ENCODE measurements at places on chromosomes 3 and 15.

DNA sequence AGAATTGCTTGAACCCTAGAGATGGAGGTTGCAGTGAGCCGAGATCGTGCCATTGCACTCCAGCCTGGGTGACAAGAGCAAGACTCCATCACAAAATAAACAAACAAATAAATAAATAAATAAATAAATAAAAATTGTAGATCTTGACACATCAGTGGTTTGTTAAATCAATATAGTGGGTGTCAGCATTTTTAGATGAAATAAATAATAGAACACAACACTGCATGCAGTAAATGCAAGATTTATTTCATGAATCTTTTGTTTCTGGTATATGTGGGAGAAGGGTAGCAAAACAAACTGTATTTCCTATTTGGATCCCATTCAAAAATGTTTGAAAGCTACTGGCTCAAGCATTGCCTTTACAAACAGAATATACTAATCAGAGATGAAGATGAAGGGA, 35.6 kb upstream of the CHRM5 start:
- DNase-seq: no peak

DNA sequence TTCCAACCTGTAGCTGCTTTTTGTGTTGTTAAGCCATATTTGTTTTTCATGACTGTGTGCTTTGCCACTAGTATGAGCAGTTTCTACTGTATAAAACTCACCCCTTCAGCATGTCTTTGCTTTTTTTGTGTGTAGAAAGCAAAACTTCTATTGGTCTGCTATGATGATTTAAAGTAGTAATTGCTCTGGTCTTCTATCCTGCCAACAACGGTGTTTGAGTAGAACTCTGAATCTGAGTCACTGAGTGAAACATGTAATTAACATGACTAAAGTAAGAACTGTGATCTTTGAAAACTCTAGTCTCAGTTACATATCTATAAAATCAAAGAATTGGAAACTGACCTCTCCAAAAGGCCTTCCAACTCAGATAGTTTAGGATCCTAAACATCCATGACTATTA, 133.6 kb downstream of the TPRG1 start:
- DNase-seq: no peak

DNA sequence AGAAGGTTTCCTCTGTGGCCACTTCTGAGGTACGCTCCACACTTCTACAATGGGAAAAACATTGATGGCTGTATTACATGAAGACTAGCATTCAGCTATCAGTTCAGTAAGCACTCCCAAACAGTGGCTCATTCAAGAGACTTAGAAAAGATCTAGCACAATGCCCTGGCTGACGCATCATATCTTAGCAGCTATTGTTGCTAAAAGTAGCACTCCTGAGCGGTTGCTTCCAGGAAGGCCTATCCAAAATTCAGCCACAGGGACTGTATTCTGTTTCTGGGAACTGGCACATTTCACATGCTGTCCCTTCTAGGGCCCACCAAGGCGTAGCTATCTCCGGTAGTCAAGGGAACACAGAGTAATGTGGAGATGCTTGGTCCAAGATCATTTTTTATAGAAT, 21.2 kb upstream of the SPRED1 start:
- DNase-seq: no peak

- no peak for DNase-seq
These were observed 577.8 kb downstream of the PYDC2 start for GRCh38 chr3:192038726-192039125.

GRCh38 chr3:25834346-25834745, 44.5 kb downstream of the OXSM start:
- no peak for DNase-seq

DNA sequence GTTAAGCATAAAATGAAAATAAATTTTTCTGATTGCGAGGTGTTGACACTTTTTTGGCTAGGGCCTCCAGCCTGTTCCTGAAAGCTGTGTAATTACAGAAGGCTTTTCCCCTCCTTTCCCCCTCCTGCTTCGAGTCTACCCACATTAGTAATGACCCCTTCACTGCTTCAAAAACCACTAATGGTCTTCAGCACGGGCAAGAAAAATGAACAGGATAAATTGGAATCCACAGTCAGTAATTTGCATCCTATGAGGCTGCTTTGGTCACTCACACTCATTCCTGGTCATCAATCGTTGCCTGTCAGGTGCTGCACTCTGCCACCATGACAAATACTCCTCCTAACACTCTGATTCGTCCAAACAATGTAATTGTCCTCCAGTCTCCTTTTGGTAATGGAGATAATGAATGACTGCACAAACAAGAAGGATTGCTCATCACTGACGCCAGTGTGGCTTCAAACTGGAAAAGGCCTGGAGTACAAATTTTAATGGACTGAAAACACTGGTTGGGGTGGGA, 148.6 kb downstream of the MEIS2 start:
- DNase-seq: no peak

DNA sequence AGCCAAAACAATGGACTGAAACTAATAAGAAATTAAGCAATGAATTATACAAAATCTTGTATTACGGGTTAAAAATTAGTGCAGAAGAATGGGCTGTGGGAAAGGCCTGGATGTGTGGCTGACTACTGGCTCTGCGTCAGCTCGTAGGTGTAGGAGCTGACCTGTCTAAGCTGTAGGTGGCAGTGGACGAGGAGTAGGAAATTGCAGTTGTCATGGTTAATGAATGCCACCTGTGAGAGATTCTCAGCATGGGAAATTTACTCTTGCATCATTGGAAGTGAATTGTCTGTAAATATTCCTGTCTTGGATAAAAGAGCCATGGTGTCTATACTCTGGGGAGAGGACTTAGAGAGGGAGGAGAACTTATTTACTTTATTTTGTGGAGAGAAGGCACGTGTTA, 23.4 kb downstream of the CHRNA7 start:
- no peak for DNase-seq
